Activated CD4-positive, alpha-beta T cell treated with anti-CD3 and anti-CD28 coated beads for 36 hours (primary cell): ENCODE measurements at places on chromosomes 7 and 10.

GRCh38 chr10:73406846-73407245 is 7.0 kb downstream of the ANXA7 start:
- DNase-seq: no peak

DNA sequence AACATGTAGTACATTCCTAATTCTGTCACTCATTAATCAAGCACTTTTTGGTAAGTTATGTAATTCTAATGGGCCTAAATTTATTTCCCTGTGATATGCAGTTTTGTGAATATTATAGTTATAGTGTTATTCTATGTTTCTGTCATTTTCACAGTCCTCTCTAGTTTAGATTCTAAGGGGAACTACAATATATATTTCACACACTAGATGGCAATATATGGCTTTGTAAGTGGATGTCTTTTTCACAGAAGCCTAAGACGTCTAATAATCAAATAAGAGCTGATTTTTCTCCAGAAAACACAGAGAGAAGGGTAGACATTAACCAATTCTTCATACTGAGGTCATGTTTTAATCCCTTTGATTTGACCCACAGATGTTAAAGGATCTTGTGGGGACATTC is 18.0 kb downstream of the RNLS start:
- no peak for DNase-seq

DNA sequence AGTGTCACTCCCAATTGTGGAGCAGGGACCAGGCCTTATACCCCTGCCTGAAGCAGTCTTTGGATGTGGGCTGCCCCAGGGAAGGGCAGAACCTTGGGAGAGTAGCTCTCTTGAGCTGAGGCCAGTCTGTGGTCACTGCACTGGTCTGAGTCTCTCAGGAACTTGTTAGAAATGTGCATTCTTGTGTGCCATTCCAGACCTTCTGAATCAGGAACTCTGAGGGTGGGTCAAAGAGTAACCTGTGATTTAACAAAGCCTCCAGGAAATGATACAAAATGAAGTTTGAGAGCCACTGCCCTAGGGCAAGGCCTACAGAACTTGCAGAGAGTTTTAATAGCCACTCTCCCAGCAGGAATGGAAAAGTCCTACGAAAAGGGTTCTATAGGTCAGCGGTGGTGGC is 68.1 kb downstream of the LYZL1 start:
- DNase-seq: no peak

- DNase-seq: no peak
Measured at GRCh38 chr7:78363866-78364265, 565.3 kb downstream of the PHTF2 start.

DNA sequence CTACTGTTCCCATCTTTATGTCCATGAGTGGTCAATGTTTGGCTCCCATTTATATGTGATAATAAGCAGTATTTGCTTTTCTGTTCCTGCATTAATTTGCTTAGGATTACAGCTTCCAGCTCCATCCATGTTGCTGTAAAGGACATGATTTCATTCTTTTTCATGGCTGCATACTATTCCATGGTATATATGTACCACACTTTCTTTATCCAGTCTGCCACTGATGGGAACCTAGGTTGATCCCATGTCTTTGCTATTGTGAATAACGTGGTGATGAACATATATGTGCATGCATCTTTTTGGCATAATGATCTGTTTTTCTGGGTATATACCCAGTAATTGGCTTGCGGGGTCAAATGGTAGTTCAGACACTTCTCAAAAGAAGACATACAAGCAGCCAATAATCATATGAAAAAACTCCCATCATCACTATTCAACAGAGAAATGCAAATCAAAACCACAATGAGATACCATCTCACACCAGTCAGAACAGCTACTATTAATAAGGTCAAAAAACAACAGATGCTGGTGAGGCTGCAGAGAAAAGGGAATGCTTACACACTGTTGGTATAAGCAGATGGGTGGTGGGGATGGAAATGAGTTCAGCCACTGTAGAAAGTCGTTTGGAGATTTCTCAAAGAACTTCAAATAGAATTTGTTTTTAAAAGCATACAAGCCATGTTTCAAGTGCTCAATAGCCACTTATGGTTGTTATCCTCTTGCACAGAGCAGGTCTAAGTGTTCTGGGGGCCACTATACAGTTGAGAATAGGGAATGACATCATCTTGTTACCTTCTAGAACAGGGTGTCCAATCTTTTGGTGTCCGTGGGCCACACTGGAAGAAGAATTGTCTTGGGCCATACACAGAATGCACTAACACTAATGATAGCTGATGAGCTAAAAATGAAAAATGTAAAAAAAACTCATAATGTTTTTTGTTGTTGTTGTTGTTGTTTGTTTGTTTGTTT is 23.2 kb upstream of the SDK1 start:
- DNase-seq: no peak

DNA sequence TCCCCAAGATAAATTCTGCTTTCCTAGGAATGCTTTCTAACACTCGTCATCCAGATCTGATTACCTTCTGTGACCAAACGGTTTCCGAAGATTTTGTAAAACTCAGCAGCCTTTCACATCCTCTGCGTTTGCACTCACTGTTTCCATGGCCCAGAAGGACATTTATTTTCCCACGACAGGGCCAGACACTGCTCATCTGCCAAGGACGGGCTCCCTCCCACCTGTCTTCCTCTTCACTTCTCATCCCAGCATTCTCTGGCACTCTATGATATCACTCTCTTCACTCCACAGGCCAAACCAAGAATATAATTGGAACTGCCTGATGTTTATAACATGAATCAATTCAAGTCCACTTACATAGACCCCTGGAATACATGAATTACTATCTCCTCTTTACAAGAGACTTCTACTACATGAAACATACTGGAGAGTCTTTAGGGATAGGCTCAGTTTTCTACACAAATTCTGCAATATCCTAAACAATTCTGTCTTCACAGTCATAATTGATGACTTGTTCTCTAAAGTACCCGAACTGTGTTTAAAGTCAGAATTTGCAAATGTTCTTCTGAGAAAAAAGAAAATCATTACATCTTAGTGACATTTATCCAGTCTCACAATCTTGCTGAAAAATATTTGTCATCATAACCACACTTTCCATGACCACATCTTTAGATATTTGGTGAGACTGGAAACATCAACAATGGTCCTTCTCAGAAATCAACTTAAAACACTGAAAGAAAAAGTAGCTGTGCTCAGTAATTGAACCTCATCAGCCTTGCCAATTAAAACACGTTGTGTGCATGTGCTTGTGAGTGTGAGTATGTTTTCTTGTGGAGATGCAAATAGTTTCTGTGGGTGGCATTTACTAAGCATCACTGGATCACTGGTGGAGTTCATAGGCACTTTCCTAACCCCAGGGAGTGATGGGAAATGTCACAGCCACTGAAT is 79.5 kb upstream of the PRSS58 start:
- DNase-seq: no peak

- no peak for DNase-seq
Measured at GRCh38 chr7:94417901-94418300, 23.2 kb downstream of the COL1A2 start.

- DNase-seq: peak; percentile 85
Measured at GRCh38 chr7:3461923-3462322, 160.9 kb downstream of the SDK1 start.

- DNase-seq: no peak
Measured at GRCh38 chr10:34528320-34528719, 286.8 kb downstream of the PARD3 start.

DNA sequence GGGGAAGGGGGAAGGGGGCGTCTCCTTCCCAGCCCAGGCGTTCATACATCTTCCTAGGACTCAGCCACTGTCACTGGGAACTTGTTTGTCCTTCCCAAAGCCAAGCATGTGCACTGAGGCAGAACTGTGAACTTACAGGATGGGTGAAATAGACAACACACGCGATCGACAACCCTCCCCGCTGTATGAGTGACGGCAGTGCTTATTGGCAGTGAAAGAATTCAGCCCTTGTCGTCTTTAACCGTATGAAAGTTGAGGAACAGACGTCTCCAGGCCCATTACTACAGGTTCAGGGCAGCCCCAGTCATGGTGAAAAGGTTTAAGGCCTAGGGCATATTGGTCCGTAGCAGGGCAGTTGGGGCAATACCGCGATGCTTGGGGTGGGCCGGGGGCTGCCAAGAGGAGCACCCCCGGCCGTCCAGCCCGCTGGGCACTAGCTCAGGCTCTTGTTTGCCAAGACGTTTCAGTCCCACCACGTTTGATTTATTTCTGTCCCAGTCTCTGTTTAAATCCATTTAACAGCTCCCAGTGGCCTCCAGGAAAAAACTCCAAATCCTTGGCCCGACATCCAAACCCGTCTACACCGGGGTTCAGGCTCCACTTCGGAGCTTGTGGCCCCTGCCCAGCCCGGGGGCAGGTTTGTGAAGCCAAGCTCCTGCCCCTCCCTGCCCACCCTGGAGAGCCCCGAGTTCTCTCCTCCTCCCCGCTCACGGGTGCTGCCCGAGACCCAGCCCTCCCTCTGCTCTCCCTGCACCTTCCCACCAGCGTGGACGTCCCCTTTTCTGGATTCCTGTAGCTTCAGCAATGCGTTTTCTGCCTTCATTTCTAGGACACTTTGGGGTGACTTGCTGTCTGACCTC is 159.8 kb downstream of the DNAJB6 start:
- no peak for DNase-seq

- no peak for DNase-seq
Measured at GRCh38 chr10:126205486-126206205, 182.6 kb downstream of the ADAM12 start.

GRCh38 chr7:8442814-8443304 is 9.4 kb downstream of the NXPH1 start:
- peak; percentile 82 for DNase-seq

- no peak for DNase-seq
Measured at GRCh38 chr7:26035552-26035951, 116.4 kb upstream of the NFE2L3 start.

DNA sequence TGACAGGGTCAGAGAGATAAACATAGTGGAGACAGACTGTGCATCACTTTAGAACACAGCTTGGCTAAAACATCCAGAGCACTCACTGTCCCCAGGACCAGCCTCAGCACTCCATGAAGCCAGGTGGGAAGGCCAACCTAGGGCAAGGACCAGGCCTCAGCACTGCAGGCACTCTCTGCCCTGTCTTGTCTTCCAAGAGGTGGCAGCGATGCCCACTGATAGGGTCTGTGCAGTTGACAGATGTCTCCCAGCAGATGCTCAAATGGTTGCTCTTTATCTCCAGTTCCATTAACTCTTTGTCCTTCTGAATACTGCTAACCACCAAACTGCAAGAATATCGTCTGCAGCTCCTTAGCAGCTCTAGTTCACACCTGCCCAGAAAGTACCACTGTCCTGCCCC is 9.1 kb downstream of the DDX56 start:
- DNase-seq: no peak

- DNase-seq: no peak
Measured at GRCh38 chr10:72509206-72509799, 116.6 kb downstream of the MICU1 start.

GRCh38 chr10:100222529-100222928 is 6.9 kb downstream of the CHUK start:
- DNase-seq: no peak

GRCh38 chr10:113230011-113230610 is 280.1 kb downstream of the TCF7L2 start:
- DNase-seq: no peak

GRCh38 chr7:159142199-159142598 is 2.5 kb downstream of the VIPR2 start:
- DNase-seq: no peak

DNA sequence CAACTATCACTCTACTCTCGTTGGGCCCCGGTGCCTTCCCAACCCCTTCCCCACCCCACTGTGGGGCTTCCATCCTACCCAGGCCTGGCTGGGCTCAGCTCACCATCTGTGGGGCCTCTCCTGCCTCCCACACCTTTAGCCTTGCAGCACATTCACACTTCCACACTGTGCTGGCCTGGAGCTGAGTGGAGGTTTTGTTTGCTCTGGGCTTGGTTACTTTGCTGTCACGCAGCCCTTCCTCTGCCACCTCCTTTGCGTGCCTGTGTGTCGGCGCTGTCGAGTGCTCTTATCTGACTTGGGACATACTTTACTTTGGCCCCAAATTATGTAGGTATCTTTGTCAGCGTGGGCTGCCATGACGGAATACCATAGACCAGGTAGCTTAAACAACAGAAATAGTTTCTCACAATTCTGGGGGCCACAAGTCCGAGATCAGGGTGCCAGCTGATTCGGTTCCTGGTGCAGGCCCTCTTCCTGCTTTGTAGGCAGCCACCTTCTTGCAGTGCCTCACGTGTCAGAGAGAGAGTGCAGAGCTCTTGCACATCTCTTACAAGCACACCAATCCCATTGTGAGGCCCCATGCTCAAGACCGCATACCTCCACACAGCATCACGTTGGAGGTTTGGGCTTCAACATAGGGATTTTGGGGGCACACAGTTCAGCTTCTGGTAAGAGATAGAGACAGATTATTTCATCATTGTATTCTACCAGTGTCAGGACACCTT is 89.0 kb downstream of the CUL1 start:
- DNase-seq: no peak

DNA sequence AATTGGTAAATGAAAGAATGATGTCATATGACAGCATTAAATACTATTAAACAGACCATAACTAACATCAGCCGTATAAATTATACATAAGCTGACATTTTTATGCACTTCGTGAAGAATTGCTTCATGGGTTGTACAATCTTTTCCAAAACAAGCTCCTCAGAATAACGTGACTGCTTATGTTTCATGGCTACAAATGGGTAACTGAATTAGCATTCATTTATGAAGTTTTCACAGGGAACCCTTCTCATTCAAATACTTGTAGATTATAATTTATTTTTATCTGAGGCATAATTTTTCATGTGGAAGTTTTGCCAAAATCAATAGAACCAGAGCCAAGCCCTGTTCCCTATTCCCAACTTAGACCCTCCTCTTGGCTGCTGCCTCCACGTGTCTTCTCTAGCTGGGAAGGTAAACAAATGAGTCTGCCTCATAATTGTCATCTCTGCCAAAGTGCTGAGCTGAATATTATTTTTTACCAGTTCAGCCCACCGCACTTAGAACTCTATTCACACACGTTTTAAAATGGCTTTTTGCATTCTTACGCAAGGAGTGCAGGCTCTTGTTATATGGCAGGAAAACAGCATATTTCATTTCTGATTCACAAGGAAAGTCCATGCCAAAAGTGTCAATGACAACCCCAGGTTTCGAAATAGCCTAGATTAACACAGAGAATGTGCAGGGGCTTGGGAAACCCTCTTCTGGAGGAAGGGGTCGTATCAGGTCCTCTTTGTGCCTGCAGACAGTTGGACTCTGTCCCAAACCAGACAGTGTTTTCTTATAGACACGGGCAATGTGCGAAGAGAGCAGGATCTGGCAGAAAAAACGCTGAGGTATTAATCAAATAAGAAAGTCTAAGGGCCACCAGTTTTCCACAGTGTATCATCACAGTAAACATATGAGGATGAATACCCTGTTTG is 370.7 kb upstream of the MGMT start:
- no peak for DNase-seq

DNA sequence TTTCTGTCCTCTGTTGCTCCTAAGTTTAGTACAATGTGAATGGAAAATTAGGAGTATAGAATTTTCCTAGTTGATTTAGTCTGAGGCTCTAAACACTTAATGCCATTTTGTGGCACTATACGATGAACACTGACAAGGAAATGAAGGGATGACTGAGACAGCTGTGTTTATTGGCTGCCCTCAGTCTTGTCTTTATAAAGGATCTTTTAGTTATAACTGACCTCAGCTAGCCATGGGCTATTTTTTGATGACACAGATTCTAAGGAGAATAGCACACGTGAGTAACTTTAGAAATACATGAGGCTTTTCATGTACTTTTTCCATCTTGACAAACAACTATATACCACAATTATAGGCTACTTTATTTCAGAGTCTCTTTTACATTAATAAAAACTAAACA is 113.7 kb downstream of the PRKG1 start:
- DNase-seq: no peak
